Caudate nucleus (tissue), 63 donors: ENCODE measurements at places on chromosomes 6 and 20.
A peak's percentile ranks its signal among the peaks of the same experiment; 100 is the strongest.

DNA sequence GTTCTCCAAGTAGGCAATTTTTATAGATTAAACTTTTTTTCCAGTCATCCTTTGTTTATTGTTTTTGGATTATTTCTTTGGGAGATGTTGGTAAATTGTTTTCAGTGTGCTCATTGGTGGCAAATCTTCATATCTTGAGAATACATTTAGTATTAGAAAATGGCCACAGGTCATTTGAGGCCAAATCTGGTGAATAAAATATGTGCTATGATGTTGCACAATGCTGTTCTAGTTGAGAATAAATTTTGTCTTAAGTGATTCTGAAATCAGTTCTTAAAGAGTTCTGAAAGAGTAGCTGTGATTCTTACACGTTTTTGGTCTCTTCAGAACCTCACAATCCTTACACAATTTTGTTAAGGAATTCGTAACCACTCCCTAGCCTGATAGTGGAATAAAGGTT is 20.1 kb downstream of the CDKAL1 start:
- DNase-seq, result no peak

DNA sequence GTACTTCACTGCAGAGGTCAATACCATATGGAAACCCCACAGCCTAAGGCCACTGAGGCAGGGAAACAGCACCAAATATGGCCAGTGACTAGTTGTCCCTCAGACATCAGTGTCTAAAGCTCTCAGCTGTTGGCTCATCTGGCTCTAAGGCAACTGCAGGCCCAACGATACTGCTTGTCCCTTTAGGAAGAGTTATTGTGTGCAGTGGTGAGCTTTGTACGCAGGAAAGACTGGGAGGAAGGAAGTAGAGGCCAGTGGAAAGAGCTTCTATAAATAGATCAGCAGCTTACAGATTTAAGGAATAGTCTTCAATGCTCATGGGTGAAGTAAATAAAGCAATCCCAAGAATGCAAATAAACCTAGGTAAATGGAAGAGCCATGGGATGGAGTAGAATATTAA is 29.3 kb downstream of the DNAAF9 start:
- DNase-seq, result no peak

- DNase-seq, result no peak
Measured at GRCh38 chr20:23203310-23203709, 117.2 kb upstream of the CD93 start.

DNA sequence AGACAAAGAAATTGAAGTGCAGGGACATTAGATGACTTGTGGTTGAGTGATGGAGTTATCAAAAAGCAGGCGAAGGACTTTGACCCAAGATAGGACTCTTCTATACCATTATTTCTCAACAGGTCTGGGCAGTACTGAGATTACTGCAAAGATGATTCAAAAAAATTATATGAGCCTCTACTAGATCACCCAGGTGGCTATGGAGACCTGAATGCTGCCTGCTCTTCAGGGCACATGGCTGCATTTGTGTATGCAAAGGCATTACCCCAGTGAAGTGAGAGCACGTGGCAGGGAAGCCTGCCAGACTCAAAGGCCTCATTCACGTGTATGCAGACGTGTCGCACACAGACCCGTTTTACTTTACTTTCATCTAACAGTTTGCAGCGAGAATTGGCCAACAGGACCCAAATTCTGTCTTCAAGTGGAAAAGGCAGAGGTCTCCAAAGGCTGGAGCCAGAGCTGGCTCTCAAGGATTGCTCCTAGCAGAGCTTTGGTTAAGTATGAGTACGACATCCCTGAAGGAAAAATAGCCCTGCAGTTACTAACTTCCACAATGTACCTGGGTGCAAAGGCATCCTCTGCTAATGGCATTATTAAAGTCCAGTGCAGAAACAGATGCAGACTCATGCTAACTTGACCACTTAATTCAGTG is 113.8 kb upstream of the ARMC2 start:
- DNase-seq, result no peak

DNA sequence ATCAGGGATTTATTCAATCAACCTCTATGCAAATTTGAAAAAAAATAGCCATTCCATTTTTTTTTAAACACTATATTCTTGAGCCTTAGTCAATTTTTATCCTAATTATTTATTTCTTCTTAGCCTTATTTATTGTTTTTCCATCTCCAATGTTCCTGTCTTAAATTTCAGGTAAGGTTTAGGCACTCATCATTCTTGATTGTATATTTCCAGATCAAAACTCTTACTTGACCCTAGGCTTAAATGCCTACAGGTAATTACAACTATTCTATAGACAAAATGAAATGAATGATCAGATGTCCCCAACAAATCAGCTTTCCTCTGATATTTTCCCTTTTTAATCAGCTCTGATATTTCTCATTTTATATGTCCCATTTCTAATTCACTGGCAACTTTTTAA is 402.6 kb upstream of the EPHA7 start:
- no peak for DNase-seq

- peak; percentile 55 for DNase-seq
Measured at GRCh38 chr6:142112451-142113061, 20.2 kb upstream of the GJE1 start.

DNA sequence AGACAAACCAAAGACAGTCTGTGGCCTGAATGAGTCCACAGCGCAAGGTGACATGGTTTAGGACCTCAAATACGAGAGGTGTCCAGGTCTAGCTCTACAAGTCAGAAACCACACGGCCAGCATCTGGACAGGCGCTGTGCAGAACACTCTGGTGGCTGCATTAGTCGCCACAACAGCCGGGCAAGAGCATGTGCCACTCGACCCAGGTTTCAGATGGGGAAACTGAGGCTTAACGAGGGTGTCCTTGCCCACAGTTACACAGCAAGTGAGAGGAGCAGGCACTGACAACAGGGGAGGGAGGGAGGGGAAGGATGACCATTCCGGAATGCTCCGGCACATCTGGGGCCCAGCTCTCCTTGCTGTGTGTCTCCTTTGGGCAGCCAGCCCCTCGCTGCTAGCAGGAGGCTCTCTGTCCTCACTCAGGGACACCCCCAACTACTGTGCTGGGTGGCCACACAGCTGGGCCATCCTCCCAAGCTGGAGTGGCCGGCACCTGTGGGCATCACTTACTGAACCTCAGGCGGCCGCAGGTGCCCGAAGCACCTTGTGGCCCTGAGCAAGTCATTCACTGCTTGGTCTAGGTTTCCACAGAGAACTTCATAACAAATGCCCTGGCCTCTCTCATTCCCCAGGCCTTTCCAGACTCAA is 6.6 kb downstream of the DLL1 start:
- no peak for DNase-seq

GRCh38 chr6:45900808-45901752 is 114.6 kb downstream of the CLIC5 start:
- DNase-seq, result no peak

GRCh38 chr20:59013031-59013951 is 5.9 kb upstream of the TUBB1 start:
- DNase-seq, result no peak

DNA sequence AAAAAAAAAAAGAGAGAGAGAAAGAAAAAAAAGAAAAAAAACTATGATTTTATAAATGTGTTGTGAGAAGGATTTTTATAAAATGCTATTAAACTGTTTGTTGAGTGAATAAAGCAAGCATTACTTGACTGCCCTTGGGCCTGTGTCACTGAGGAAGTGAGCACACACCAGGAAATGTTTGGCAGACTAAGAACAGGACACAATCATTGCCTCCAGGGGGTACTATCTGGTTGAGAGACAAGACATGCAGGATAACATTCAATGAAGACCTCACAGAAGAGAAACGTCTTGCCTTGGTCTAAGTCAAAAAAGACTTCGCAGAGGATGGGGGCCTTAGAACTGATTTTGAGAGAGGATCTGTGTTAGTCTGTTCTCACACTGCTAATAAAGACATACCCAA is 40.6 kb downstream of the MTFR2 start:
- DNase-seq, result no peak

DNA sequence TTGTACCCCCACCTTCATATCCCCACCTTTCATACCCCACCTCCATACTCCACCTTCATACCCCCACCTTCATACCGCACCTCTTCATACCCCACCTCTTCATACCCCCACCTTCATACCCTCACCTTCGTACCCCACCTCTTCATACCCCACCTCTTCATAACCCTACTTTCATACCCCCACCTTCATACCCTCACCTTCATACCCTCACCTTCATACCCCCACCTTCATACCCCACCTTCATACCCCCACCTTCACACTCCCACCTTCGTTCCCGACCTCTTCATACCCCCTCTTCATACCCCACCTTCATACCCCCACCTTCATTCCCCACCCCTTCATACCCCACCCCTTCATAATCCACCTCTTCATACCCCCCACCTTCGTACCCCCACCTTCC is 92.9 kb upstream of the NAA20 start:
- no peak for DNase-seq

- DNase-seq, result no peak
Measured at GRCh38 chr20:12570371-12570770, 438.4 kb upstream of the SPTLC3 start.

DNA sequence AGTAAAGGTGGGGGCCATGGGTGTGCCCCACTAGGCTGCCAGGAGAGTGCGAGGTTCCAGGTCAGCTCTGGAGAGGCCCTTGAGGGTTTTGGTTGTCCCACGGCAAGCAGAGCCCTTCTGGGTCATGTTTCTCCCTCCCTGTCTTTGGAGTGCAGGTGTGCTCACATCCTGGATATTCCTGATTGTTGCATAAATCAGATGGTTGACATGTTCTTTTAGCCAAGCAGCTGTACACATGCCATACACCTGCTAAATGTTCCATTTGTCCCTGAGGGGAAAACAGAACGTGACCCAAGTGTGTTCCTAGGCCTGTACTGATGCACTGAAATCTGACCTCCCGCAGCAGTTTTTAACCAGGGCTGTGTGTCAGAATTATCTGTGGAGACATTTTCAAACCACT is 77.5 kb upstream of the BEND3 start:
- no peak for DNase-seq

- DNase-seq, result no peak
Measured at GRCh38 chr6:35293681-35294080, 3.9 kb upstream of the DEF6 start.

DNA sequence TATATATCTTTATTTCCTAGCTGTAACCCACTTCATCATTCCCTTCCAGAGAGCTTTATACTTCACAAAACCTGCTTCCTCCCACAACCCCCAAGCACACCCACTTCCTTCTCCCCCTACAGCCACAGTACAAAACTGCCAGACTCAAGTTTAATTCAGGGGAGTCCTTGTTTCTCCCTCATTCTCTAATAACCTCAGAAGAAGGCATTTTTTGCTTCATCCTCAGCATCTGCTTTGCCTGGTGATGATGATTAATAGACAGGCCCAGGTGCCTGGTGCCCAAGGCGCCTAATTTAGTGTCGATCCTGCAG is 414.3 kb downstream of the KIF16B start:
- no peak for DNase-seq

- DNase-seq, result no peak
Measured at GRCh38 chr20:60048634-60049521, 90.7 kb downstream of the CDH26 start.

- no peak for DNase-seq
Measured at GRCh38 chr6:45754432-45754831, 261.2 kb downstream of the CLIC5 start.

GRCh38 chr20:51412333-51412871 is 130.1 kb downstream of the NFATC2 start:
- no peak for DNase-seq

GRCh38 chr6:35054743-35055130 is 86.4 kb downstream of the TCP11 start:
- DNase-seq, result no peak

DNA sequence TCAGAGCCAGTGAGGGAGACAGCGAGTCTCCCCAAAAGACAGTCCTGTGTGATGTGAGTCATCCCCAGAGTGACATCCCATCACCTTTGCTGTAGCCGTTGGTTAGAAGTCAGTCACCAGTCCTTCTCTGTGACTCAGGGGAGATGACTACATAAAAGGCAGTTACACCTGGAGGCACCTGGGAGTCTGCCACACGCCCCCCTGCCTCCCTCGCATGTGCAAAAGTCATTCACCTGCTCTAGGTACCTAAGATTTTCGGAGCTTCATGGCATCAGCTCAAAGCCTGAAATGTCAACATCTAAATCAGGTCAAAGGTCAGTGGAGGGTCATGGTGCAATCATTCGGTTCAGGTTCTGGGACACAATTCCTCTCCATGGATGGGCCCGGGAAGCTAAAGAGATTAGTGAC is 50.3 kb downstream of the PRR18 start:
- no peak for DNase-seq

DNA sequence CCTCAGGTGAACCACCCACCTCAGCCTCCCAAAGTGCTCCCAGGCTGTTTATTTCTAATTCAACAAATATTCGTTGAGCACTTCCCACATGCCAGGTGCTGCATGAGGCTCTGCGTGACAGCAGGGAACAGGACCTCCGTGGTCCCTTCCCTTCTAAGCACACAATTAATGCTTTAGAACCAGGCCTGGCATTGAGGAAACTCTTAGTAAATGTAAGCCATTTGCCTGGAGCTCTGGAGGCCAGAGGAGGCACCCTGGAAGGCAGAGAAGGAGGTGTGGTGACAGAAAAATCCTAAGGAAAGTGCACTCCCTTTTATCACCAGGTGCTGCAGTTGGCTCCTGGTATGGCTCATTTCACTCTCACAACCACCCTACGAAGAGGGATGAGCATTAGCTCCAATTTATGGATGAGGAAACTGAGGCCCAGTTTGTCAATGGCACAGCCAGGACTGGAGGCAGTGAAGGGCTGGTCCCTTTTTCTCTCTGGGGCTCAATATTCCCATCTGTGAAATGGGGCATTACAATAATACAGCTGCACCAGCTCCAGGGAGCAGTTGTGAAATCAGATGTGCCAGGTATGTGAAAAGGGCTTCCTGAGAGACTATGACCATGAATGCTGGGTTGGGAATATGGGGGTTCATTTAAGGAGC is 8.1 kb upstream of the ID1 start:
- DNase-seq, result no peak

GRCh38 chr20:21361266-21361665 is 36.1 kb downstream of the NKX2-4 start:
- no peak for DNase-seq

GRCh38 chr6:135423649-135424128 is 73.9 kb downstream of the AHI1 start:
- no peak for DNase-seq

DNA sequence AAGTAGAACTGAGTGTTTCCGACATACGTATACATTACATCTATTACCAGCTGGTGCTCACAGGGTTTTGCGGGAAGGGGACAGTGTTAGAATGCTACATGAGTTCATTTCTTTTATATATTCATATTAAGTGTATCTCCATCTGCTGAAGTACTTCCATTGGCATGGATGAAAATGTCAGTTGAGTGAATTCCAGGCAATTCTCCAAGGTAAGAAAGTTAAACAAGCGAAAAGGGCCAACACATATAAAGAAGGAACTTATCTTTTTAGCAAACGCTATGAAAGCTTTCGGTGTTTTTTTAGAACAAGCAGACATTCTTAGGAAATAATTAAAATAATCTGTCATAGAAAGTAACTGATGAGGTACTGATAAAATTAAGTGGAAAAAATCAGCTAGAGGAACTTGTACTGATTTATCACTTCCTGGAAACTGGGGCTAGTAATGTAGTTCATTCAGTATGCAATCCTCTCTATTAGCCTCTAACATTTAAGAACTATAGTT is 34.6 kb downstream of the RNF146 start:
- no peak for DNase-seq
